ENCODE measurements at places on chromosomes 1 and 21. TPM values are rescaled to one million over a fixed set of nuclear protein-coding genes. Genes with fewer than 3 reads are reported as not detected.

The KLHDC8A gene
- 28.9 TPM for total RNA-seq

The RPL22 gene
- total RNA-seq = 180 TPM

The THEM5 gene
- total RNA-seq = not detected

The CNR2 gene
- not detected for total RNA-seq

The FAM131C gene
- 1.8 TPM for total RNA-seq

The KRTAP10-10 gene
- not detected for total RNA-seq

The HMGB4 gene
- total RNA-seq = not detected

The TP73 gene
- total RNA-seq = 0.36 TPM

The S100A5 gene
- total RNA-seq = not detected

The SLC39A1 gene
- 22.0 TPM for total RNA-seq
